ENCODE measurements at places on chromosomes 2 and 18.

DNA sequence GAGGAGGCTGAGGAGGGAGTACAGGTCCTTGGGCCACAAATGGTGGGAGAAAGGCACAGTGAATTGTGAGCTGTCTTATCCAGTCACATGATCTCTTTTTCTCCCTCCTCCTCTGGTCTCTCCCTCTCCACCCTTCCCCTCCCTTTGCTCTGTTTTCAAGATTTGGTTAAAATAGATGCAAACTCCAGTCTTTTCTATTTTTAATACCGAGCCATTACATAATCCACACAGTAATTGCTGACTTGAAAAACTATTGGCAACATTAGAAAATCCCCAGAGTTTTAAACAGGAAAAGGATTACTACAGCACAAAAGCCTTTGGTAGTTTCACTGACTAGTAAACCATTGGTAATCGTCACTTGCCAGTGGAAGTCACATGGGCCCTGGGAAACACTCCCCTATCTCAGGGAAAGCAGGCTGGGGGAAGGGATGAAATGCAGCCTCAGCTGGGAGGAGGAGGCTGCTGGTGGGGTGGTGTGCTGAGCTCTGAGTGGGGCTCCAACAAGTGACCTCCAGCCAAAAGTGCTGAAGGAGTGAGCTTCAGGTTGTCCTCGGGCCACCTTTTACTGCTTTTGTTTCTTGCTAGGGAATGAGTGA lies 57.4 kb upstream of the PCBP1 start:
- no peak for DNase-seq

DNA sequence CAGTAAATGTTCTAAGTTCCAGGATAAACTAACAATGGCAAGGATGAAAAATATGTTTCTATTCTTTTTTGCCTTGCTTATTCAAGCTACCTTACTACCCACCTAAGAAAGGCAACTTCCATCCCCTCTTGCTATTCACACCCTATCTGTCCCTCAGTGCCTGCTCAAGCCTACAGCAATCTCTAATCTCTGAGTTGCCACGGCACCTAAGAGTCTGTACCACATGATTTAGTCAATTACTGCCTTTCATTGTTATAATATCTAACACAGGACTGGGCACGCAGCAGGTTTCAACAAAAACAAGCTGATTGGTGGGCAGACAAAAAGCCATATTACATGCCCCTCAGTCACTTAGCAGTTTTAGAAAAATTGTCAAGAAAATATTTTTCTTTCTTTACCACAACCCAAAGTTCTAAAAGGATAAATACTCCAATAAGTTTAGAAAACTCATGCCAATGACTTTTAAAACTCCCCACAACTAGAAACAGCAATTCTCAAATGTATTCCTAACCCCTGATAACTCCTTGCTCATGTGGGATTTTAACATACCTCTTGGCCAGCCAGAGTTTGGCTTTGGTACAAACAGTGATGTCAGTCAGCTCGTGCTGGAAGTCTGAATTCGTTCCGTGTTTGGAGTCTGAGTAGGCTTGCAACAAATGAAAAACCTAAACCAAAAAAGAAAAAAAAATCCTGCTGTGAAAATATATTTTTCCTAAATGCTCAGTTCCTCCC lies 117.3 kb upstream of the ZFP36L2 start:
- no peak for DNase-seq

GRCh38 chr2:221853297-221853696 lies 281.2 kb upstream of the EPHA4 start:
- DNase-seq = no peak

DNA sequence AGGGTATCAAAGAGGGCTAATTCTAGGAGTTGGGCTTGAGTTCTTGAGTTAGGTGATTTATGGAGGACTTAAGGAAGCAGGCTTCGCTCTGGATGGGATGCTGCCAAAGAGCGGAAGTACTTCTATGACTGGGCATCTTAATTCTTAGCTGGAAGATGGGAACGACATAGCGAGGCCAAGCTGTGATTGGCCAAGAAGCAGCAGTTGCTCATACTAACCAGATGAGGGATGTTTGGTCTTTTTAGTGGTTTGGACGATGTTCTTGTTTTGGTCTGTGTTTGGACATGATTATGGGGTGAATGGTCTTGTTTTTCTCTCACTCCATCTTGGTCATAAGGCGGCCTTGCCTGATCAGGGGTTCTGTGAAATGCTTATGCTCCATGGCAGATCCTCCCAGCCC lies 133.7 kb downstream of the MSH2 start:
- DNase-seq = no peak

GRCh38 chr18:54033052-54033451 lies 191.4 kb downstream of the MBD2 start:
- DNase-seq = no peak

Measured in activated CD4-positive, alpha-beta T cell treated with anti-CD3 and anti-CD28 coated beads for 48 hours (primary cell).